ENCODE measurements at places on chromosomes 16 and 17.

DNA sequence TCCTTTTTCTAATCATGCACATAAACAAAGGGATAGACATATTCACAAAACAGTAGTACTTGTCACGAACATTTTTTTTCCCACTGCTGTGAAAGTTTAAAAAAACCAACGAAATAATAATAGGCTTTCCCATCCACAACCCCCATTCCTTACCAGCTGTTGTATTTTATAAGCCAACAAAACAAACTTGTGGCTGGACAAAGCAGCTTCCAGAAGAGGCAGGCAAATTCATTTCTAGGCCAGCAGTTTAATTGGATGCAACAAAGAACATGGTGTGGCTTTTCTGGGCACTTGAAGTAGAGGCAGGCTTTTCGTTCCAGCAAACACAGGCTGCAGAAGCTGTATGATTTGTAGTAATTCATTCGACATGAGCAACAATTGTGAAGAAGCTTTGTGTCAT lies 56.0 kb upstream of the FAM20A start:
- DNase-seq: no peak

GRCh38 chr16:54073356-54073755 lies 213.2 kb downstream of the IRX3 start:
- DNase-seq: no peak

DNA sequence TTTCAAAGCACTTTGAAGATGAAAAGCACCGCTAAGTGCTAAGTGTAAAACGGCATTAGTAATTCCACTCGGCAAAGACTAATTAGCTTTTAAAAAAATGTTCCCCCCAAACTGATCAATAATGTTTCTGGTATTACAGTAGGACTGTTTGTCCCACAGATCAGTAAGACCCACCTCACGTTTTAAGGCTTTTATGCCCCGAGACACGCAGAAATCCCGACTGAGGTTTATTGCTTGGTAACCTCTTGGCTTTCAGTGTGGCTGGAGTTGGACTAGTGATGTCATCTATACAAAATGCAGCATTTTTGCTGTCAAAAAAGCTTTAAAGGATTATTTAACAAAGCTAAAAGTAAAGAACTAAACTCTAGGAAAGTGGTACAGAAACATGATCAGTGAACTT lies 414.6 kb upstream of the PSMD7 start:
- no peak for DNase-seq

DNA sequence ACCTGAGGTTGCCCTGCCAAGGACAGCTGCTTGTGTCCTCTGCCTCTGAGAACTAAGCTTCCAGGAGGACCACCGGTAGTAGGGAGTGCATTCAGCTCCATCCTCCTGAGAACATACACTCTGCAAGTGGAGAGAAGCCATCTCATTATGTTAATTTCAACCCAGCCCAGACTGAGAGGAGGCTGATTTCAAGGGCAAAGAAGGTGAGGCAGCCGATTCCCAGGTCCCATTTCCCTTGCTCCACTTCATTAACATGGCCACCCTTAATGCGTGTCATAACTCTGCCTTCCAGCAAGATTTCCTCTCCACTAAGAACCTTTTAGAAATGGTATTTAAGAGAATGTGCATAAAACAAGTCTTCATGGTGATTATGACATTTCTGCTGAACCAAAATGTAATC lies 72.5 kb downstream of the CDH13 start:
- DNase-seq: no peak

GRCh38 chr16:35102780-35103403 lies 1643.5 kb downstream of the TP53TG3F start:
- DNase-seq: no peak

GRCh38 chr16:87457709-87458423 lies 35.0 kb downstream of the ZCCHC14 start:
- DNase-seq: no peak

GRCh38 chr17:9802294-9802693 lies 10.9 kb upstream of the DHRS7C start:
- no peak for DNase-seq

Data from uterus (tissue), 4 donors.